ENCODE measurements at places on chromosomes 13 and 19. TPM values are rescaled to one million over a fixed set of nuclear protein-coding genes. Genes with fewer than 3 reads are reported as not detected.

Gene KIR3DL1
- total RNA-seq: not detected

Gene GPR183
- total RNA-seq: 19.5 TPM

Gene DDX39A
- total RNA-seq: 44.2 TPM

Gene GRK1
- 0.09 TPM for total RNA-seq

Gene ZNF17
- 20.1 TPM for total RNA-seq

Gene SLC6A16
- 5.6 TPM for total RNA-seq

Gene OR7C1
- 0.04 TPM for total RNA-seq

Gene PSG7
- total RNA-seq: not detected

Gene DACT3
- 22.2 TPM for total RNA-seq

Gene ADGRE2
- total RNA-seq: 4.9 TPM

Gene CCDC169
- 0.89 TPM for total RNA-seq

Gene LAIR1
- 44.7 TPM for total RNA-seq

Gene C19orf33
- 25.8 TPM for total RNA-seq

Gene ZAR1L
- total RNA-seq: not detected
